ENCODE measurements at places on chromosomes 1 and 21.

DNA sequence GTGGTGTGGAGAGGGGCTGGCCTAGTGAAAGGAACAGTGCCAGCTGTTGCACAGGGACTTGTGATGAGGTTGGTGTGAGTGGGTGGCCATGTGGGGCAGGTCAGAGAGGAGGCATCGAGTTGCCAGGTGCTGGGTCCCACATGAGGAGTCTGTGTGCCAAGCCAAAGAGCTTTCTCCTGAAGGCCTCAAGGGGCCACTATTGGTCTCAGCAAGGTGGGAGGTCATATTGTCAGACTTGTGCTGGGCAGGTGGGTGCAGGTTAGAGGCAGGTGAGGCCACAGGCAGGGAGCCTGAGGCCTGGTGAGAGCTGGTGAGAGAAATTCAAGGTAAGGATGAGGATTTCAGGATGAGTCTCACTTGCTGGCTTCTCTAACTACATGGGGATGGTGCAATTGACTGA lies 256.8 kb downstream of the DISC1 start:
- no peak for DNase-seq

DNA sequence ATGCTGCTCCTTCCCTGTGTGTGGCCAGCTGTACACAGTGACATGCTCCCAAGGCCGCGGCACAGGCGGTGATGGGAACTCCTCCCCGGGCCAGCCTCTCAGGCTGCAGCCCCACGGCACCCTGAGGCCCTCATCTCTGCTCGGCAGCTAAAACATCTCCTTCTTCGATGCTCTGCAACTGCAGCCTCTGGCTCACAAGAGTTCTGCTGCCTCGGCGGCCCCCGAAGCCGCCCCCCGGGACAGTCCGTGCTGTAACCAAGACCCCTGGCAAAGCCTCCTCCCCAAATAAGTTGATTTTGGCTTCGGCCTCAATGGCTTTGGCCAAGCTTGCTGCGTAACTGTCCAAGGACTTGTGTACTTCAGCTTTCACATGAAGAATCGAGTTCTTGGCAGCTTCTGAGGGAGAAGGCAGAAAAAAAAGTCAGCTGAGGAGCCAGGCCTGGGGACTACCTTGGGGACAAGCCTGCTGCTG lies 51.3 kb downstream of the GPR161 start:
- DNase-seq = no peak

GRCh38 chr1:21863981-21864380 lies 51.9 kb downstream of the LDLRAD2 start:
- no peak for DNase-seq

GRCh38 chr1:119081700-119082099 lies 58.8 kb downstream of the WARS2 start:
- DNase-seq = no peak

GRCh38 chr1:180558664-180559063 lies at the start of gene OVAAL:
Gene OVAAL, plus strand, starts transcription at chr1:180558964.
- DNase-seq = no peak

DNA sequence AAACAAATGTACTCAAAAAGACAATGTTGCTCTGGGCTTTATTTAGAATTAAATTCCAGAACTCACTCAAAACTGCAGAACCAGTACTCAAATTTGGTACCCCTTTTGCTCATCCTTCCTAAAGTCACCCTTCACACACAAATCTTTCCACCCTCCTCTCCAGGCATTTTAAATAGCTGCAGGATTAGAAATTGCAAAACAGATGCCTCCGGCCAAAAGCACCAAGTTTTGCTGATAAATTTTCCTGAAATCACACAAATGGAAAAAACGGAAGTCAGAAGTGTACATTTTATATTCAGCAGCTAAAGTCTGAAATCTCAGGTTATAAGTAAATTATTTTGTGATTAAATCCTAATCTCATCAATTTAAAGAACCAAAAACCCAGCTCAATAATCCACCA lies 147.0 kb downstream of the NRIP1 start:
- no peak for DNase-seq

DNA sequence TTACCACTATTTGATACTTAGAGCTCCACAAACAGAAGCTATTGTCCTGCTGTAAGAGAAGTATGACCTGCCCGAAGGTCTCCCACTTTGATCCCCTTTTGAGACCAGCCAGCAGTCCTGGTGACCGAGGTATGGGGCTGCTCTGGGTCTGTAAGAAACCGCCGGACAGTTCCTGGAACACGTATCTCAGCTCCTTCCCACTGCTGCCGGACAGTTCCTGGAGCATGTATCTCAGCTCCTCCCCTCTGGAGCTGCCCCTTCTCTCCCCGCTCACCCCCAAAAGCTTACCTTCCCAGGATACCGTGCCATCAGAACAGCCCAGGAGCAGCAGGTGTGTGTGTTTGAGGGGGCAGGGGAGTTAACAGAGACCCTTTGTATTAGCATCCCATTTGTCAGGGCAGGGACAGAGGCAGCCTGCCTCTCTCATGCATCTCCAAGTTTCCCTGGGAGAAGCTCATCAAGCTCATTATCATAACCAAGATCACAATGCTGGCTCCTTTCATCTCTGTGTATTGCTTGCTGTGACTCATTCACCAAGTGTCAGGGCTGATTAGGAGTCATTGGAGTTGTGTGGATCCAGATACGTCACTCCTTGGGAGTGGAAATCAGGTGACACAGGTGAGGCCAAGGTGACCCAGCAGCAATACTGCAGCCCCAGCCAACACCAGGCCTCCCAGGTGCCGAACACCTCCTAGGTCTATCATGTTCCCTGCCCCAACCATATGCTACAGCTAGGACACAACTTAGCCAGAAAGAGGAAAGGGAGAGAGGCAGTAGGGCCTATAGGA lies 25.3 kb downstream of the OPTC start:
- DNase-seq = no peak

- no peak for DNase-seq
Observed at GRCh38 chr1:20202166-20202565, 15.8 kb upstream of the PLA2G2C start.

DNA sequence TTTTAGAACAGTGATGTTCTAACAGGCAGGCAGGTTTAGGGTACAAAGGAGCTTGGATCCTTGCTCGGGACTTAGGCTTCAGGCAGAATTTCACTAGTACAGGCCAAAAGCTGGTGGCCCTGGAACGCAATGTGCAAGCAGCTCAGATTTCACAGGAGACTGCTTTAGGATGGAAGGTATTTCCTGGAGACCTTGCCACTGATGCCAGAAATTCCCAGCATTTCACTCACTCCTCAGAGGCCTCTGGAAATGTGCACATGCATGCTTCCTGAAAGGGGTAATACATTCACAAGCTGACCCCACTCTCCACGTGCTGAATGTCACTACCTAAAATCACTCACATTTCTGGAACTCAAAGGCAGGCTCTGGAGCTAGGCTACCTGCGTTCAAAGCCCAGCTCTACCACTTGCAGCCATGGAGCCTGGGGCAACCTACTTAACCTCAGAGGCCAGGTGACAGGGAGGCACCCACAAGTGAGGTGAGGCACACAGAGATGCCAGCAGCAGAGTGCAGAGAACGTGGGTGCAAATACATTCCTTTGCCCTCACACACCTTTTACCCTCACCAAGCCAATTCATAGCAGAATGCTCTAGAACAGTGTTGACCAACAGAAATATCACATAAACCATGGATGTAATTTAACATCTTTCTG lies 56.5 kb downstream of the CDC7 start:
- DNase-seq = no peak

- no peak for DNase-seq
Observed at GRCh38 chr1:151720554-151720953, 768 bp upstream of the RIIAD1 start.

DNA sequence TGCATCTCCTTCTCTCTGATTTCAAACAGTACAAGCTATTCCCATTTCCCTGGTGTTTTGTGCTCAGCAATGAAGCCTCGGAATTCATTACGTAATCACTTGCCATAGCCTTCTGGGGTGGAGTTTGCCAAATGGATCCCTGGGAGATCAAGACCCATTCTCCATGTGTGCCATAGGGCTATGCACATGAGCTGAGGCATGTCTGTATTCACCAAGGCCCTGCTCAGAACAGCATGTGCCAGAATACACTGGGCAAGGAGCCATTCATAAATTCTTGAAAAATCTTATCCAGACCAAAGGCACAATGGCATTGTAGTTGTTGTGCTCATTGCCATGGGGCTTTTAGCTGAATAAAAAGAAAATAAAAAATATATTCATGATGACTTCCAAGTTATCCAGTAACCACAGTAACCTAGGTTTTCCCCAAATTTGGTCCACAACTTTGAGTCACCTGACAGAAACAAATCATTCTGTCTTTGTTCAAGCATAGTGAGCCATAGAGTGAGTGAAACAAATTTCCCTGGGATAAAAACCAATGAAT lies 53.0 kb downstream of the CRB1 start:
- DNase-seq = no peak

DNA sequence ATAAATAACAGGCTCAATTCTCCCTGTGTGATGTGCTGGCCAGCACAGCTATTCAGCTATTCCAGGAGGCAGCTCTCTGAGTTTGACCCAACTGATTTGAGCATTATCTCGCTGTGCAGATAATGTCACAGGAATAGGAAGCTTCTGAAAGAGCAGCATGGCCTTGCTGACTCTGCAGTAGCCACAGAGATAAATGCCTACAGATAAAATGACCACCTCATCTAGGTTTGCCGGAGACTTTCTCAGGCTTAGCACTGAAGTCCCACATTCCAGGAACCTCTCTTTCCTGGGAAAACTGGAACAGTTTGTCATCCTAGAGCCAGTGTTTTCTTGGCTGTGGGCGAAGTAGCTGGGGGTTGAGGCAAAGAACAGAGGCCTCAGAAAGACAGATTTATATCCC lies 98.9 kb downstream of the MRPL39 start:
- no peak for DNase-seq

- no peak for DNase-seq
Observed at GRCh38 chr1:43286533-43286932, 1.2 kb upstream of the C1orf210 start.

- DNase-seq = no peak
Observed at GRCh38 chr1:153790313-153790965, 15.2 kb downstream of the SLC27A3 start.

DNA sequence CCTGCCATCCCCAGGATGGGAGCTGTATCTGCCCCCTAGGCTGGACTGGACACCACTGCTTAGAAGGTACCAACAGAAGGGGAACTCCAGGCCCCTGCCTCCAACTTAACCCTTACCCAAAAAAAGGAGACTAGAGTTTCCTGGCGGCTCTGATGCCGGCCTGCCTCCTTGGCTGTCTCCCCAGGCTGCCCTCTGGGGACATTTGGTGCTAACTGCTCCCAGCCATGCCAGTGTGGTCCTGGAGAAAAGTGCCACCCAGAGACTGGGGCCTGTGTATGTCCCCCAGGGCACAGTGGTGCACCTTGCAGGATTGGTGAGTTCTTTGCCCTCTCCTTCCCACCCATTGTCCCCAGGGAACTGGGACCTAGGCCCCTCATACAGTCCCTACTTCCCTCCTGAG lies 8.1 kb upstream of the LRRC71 start:
- DNase-seq = no peak

DNA sequence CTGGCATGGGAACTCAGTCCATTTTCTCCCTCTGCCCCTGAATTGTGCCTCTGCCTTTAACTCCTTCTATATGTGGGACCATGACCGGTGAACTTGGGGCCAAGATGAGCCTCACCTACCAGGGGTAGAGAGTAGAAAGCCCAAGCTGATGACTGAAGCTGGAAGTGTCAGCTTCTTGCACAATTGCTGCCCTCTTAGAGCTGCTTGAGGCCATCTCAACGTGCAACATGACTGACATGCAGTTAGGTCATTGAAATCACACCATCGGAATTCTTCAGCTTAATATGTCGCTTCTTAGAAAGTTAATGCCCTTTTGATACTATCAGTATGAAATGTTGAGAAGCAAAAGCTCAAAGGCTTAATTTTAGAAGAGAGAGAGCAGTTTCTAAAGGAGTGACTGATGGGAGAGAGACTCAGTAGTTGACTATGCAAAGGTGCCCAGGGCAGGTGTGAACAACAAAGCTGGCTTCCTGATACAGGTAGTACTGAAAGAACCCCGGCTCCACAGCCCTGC lies 89.4 kb upstream of the UBE2U start:
- DNase-seq = no peak

GRCh38 chr1:16095447-16095846 lies 22.0 kb upstream of the FAM131C start:
- no peak for DNase-seq

DNA sequence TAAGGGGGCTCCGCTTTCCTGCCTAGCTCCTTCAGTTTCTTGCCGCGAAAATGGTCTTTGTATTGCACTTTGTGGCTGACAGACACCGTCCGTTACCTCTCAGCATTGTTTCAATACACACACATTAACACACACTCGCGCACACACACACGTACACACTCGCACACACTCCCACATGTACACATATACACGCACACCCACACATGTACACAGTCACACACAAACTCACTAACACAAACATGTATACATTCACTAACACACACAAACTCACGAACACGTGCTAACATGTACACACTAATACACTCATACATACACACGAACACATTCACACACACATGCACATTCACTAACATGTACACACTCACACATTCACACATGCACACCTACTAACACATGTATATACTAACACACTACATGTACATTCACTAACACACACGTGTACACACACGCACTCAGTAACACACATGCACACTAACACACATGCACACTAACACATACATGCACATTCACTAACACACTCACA lies 48.9 kb downstream of the PSMG1 start:
- no peak for DNase-seq

- DNase-seq = no peak
Observed at GRCh38 chr21:26236281-26236680, 65.7 kb upstream of the APP start.

DNA sequence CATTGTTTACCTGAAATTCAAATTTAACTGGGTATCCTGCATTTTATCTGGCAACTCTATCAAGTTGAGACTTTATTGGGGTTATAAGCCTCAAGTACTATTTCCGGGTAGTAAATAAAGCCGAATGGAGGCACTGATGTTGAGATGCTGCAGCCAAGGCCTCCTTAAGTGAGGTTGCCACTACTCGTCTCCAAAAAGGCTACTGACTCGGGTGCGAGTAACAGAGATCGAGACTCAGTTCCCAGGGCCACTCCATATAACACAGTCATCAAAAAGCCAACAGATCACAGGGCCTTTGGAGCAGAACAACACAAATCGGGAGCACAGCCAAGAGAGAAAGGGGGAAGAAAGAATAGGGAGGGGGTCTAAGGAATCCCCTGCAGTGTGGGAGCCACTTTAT lies 524 bp downstream of the COPA start:
- DNase-seq = no peak

DNA sequence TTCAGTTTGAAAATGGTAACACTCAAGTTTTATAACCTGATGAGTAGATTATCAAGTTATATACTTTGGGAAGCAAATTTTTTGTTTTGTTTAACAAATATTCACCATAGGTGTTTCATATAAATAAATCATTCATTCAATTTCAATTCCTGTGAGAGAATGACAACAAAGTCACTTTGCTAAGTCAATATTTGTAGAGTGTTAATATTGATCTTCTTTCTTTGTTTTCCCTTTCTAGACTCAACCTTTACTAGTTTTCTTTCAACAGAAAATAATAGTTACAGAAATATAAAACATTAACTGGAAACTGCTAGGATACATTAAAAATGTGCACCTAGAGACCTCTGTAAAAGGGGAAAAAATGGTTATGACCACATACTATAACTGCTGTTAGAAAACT lies 11.1 kb downstream of the EFCAB7 start:
- DNase-seq = no peak

All from activated CD4-positive, CD25-positive, alpha-beta regulatory T cell treated with anti-CD3 and anti-CD28 coated beads, Interleukin-2, amount 50 U/mL, for 16 hours (primary cell).